ENCODE measurements at places on chromosomes 16 and 17. TPM values are rescaled to one million over a fixed set of nuclear protein-coding genes. Genes with fewer than 3 reads are reported as not detected.

SEZ6L2 gene
- not detected for total RNA-seq

IL34 gene
- 0.84 TPM for total RNA-seq

C16orf90 gene
- total RNA-seq: not detected

CCT6B gene
- 5.9 TPM for total RNA-seq

KRTAP4-1 gene
- total RNA-seq: not detected

TBC1D28 gene
- total RNA-seq: not detected

SMIM22 gene
- total RNA-seq: not detected

LLGL1 gene
- 12.5 TPM for total RNA-seq

TBC1D3I gene
- total RNA-seq: not detected
